ENCODE measurements at places on chromosomes 3 and 15.

- peak; percentile 1 for DNase-seq
Measured at GRCh38 chr3:40387001-40387894, at the start of gene ENTPD3. Gene ENTPD3 (plus strand): TSS chr3:40387184. CDS start chr3:40388058, 874 bp downstream.

GRCh38 chr3:114155370-114155821, 23.5 kb downstream of the DRD3 start:
- DNase-seq = no peak

GRCh38 chr3:12620729-12621128, 43.2 kb downstream of the RAF1 start:
- DNase-seq = no peak

DNA sequence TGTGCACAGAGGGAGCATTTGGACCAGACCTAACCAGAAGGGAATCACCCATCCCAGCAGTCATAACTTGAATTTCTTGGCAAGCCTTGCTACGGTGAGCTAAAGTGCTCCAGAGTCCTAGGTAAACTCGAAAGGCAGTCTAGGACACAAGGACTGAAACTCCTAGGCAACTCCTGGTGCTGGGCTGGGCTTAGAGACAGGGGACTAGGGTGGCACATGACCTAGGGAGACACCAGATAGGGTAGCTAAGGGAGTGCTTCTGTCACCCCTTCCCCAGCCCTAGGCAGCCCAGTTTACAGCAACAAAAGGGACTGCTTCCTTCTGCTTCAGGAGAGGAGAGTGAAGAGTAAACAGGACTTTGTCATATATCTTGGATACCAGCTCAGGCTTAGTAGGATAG, 256.4 kb upstream of the ARHGEF26 start:
- DNase-seq = no peak

- no peak for DNase-seq
Measured at GRCh38 chr3:43525386-43525785, 96.4 kb downstream of the ANO10 start.
